CD8-positive, alpha-beta memory T cell (primary cell): ENCODE measurements at places on chromosomes 7 and 10.

GRCh38 chr7:136717910-136718557 lies 150.4 kb upstream of the CHRM2 start:
- no peak for DNase-seq

DNA sequence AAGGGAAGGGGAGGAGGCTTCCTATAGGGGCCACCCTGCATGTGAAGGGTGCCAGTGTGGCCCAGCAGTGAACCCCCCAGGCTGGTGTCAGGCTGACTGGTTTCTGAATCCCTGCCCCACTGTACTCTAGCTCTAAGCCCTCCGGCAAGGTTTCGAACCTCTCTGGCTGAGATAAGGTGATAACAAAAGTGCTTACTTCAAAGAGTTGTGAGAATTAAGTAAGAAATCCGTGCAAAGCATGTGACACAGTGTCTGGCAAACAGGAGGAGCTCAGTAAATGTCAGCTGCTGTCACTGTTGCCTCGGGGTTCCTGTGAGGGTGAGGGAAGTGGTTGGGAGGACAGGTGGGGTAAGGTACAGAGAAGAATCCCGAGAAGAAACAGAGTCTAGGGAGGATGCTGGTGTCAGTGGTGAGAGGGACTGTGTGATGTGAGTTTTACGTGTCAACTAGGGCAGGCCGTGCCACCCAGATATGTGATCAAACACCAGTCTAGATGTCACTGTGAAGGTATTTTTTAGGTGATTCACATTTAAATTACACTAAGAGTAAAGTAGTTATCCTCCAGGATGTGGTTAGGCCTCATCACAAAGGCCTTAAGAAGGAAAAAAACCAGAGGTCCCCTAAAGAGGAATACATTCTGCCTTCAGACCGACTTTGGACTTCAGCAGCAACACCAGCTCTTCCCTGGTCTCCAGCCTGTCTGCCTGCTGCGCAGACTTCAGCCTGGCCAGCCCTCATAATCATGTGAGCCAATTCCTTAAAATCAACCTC lies 64.4 kb downstream of the BPGM start:
- peak; percentile 15 for DNase-seq

GRCh38 chr10:103502849-103503660 lies 9.6 kb downstream of the NEURL1 start:
- DNase-seq: no peak

DNA sequence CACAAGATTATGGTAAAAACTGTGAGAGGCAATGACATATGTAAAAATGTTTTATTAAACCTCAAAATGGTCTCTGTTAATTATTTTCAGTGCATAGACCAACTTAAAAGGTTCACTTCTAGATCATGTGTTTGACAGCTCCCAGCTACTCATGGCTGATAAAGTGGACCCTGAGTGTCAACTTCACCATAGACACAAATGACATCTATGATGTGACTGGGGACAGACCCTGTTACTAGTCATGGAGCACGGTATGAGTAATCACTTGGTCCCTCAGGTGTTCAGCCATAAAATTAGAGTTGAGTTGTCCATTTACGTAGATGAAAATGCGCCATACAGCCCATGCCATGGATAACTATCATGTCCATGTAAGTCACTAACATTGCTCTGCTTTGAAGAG lies 199.8 kb downstream of the ZNF365 start:
- no peak for DNase-seq

DNA sequence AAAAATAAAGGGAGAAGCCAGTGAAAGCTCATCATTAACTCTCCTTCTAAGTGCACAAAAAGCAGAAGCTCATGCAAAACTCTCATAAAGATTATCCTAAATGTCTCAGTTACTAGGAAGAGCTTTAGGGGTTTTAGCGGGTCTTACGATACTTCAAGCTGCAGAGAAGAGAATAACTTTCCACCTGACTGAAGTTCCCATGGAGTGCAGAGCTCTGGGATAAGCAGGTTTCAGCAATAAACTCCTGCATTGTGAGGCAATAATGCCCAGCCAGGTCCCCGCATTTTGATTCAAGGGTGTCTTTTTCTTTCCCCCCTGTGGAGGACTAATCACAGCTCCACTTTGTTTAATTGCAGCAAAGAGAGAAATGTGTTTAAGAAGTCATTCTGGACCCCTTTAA lies 241.9 kb upstream of the SP8 start:
- no peak for DNase-seq

GRCh38 chr7:101900103-101900502 lies 82.7 kb downstream of the CUX1 start:
- DNase-seq: no peak

DNA sequence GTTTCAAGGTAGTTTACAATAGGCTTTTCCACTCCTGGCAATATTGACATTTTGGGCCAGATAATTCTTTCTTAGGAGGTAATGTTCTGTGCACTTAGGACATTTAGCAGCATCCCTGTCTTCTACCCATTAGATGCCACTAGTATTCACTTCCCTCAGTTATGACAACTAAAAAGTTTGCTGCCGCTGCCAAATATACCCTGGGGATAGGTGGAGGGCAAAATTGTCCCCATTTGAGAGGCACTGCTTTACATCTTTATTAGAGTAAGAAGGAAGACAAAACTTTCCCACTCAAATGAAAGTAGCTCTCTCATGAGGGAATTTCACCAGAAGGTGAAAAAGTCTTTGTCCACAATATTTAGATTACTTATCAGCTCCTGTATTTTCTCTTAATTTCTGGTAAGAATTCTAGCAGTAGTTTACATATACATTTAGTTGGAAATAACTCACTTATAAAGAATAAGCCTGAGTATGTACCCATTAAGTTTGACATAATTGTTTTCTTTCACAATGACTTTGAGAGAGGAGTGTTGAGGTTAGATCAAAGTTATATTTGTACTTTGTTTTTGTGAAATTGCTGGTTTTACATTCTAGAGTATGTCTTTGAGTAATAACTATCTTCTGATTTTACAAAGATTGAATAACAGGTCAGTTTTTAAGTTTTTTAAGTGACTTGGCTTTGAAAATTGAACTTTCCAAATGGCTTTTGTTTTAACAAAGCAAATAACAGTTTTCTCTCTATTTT lies 46.0 kb downstream of the HELLS start:
- no peak for DNase-seq

DNA sequence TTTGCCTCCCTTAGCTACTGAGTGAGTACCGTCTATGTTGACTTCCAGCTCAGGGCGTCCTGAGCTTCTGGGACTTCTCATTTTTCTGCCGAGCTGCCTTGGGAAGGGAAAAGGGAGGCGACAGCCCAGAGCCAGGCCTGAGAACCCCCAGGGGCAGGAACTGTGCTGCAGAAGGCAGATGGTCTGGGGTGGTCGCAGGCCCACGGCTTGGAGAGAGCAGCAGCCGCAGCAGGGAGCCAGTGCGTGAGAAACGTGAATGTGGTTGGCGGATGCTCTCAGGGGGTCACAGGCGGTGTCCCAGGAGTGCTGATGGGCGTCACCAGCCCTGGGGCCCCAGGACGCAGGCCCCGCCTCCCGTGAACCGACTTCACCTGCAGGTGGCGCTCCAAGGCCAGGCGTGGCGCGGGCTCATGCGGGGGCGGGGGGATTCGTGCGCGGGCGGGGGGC lies 9.2 kb upstream of the PWWP2B start:
- peak; percentile 77 for DNase-seq

GRCh38 chr7:41579961-41580935 lies 122.6 kb downstream of the INHBA start:
- DNase-seq: no peak

GRCh38 chr7:50475340-50475739 lies 25.2 kb upstream of the FIGNL1 start:
- no peak for DNase-seq

- no peak for DNase-seq
Measured at GRCh38 chr10:49012603-49013002, 73.0 kb upstream of the LRRC18 start.

- DNase-seq: peak; percentile 33
Measured at GRCh38 chr10:124725171-124725631, 19.0 kb downstream of the FAM53B start.

DNA sequence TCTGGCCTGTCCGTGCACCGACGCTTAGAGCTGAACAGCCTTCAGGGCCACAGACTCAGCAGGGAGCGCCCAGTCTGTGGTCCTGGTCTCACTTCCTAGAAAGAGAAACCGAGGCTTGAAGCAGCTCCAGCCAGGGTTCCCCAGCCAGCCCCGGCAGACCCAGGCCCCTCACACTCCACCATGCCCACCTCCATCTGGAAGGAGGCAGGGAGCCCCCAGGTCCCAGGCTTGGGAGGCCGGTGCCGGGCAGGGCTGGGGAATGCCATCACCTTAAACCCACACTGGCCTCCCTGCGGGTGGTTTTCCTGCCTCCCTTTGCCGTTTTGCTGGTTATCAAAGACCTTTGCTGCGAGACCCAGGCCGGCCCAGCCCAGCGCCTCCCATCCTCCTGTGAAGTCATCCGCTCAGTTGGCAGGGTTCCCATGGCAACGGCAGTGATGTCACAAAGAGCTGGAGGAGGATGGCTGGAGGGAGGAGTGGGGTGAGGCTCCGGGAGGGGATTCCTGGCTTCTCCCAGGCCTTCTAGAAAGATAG lies 24.0 kb downstream of the ELFN1 start:
- peak; percentile 9 for DNase-seq

- no peak for DNase-seq
Measured at GRCh38 chr7:71746006-71746405, 614.1 kb downstream of the GALNT17 start.

GRCh38 chr7:1977876-1978441 lies 254.8 kb downstream of the MAD1L1 start:
- no peak for DNase-seq

DNA sequence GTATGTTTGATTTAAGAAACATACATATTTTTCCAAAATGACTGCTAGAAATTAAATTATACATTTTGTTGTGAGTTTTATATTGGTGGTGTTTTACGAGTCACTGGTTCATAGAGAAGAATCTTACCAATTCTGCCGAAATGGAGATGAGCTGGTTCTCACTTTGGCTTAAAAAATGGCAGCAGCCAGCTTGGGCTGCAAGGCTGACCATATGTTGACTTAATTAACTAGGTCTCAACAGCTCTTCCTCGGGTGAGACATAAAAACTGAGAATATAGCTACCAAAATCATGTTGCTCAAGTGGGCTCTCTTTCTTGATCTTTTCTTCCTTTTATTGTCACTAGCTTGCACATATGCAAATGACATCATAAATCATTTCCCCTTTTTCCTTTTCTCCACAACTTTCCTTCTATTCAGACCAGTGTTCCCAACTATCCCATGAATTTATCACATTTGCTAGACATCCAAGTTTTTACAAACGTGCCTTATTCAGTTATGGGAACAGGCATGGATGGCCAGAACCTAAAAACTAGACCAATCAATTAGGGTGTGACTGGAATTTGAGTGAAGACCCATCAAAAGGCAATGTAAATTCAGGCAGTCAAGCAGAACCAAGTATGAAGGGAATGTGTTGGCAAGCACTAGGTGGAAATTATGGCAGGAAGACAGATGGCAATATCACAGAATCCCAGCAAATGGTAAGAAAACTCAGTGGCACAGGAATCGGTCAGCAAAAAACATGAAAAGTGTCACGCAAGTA lies 6.4 kb upstream of the TSPAN12 start:
- DNase-seq: no peak

- no peak for DNase-seq
Measured at GRCh38 chr10:76729346-76729745, 908.3 kb downstream of the KCNMA1 start.

- no peak for DNase-seq
Measured at GRCh38 chr10:80158598-80159127, 26.1 kb downstream of the PLAC9 start.

GRCh38 chr7:511476-512145 lies 8.0 kb downstream of the PDGFA start:
- no peak for DNase-seq

DNA sequence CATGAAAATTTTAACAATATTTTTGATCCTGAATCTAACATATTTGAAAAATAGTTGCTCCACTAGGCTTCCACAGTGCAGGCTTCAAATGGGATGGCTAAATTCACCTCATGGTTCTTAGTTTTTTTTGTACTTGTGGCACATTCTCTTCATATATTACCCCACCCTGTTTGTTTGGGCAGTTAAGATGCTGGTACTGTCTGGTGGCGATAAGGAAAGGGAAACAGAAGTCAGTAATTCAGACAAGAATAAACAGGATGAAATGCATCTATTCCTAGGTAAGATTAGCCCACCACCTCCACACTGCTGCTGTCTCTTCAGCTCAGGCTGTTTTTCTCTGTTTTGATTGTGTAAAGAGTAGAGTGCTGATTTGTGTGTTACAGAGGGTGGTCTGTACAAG lies 44.2 kb downstream of the GLRX3 start:
- DNase-seq: no peak

- no peak for DNase-seq
Measured at GRCh38 chr10:129305046-129305445, 162.0 kb upstream of the MGMT start.

GRCh38 chr7:12771378-12771877 lies 84.0 kb downstream of the ARL4A start:
- no peak for DNase-seq

- DNase-seq: no peak
Measured at GRCh38 chr10:75541411-75541810, 110.0 kb downstream of the LRMDA start.

GRCh38 chr10:74194999-74195398 lies 44.0 kb downstream of the ADK start:
- DNase-seq: no peak

DNA sequence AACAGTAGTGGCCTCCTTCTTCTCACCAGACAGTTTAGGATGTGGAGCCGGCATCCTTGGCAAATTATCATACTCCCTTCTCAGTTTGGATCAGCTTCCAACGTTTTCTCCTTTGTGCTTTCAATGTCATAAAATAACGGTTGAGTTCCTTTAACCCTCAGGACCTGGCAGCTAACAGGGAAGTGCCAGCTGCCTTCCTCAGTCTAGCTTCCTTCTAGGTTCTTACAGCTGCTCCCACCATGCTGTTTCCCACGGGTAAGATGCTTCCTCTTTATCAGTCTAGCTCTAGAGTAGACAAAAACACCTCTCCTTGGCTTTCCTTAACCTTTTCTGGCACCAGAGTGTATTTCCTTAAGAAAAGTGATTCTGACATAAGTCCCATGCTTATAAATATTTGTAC lies 33.2 kb downstream of the BLVRA start:
- no peak for DNase-seq

DNA sequence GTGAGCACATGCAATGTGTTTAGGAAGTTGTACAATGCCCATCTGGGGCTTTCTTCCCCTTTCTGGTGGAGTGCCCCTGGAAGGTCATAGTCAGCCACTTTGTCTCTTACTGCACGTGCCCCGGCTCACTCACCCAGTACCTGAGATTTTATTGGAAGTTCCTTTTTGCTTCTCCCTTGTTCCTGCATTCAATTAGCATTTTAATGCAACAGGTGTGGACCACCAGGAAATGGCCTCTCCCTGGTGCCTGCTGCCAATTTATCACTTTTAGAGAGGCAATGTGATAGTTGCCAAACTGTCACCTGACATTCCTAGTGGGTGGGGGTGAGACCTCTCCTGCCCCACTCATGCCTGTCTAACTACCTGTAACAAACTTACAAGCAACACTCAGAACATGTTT lies 293.4 kb upstream of the DKK1 start:
- no peak for DNase-seq

GRCh38 chr7:8217200-8218068 lies 44.5 kb downstream of the ICA1 start:
- no peak for DNase-seq

- no peak for DNase-seq
Measured at GRCh38 chr7:94396037-94396431, 1.3 kb downstream of the COL1A2 start.
